ENCODE measurements at places on chromosomes 2 and 18.

- DNase-seq, result no peak
Observed at GRCh38 chr2:98710734-98711133, 20.2 kb downstream of the MGAT4A start.

DNA sequence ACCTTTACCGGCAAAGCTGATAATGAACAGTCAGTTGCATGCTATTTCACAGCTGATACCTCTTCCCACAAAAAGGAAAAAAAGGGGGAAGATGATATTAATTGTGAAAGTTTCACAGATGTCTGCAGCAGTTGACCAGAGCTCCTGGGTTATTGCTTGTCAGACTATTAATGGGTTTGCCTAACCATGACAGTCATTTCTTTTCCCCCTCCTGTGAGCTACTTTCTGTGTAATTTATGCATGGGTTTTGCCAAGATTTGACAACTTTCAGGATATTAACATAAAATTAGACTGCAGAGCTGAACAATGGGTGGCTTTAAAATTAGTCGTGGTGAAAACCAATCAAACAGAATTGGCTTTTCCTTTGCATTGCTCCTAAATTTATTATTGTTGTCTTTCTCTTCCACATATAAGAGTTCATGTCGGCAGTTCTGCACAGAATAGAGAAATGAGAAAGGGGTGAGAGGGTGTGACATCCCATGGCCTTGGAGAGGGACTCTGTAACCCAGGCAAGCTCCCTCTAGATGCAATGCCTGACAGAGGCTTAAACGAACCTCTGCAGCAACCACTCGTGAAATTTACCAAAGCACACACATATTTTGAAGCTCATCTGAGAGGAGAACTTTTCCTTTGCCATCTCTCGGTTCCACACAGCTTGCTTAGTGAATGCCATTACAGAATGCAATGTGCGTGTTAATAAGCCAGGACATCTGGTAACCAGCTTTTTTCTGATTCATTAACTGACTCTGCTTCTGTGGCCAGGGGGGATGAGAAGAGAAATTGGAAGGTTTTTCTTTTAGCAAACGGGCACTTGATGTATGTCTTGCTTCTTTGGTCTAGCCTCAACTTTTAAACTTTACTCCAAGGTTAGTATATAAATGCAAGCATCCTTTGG lies 82.2 kb upstream of the ITGA4 start:
- no peak for DNase-seq

GRCh38 chr2:205273148-205273547 lies 409.2 kb upstream of the NRP2 start:
- DNase-seq, result no peak

GRCh38 chr2:199459286-199460100 lies 1.8 kb upstream of the SATB2 start:
- DNase-seq, result peak; percentile 95

DNA sequence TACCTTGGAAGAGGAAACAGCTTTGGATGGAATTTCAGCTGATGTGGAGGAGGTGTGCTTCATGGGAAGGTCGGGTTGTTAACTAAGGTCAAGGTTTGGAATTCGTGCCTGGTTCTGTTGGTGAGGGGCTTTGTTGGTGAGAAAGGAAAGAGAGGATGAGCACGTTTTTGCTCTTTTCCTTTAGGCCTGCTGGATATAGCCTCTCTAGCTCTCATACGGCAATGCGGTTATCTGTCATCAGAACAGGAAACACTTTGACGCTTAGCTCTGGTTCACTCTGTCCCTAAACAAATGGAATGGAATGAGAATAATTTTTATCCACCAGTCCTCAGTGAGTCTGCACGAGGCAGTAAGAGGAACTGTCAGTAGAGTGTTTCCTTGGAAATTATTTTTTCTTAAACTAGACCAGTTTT lies 169.7 kb upstream of the NOSTRIN start:
- no peak for DNase-seq

- no peak for DNase-seq
Observed at GRCh38 chr2:30801821-30802455, 5.3 kb downstream of the CAPN13 start.

DNA sequence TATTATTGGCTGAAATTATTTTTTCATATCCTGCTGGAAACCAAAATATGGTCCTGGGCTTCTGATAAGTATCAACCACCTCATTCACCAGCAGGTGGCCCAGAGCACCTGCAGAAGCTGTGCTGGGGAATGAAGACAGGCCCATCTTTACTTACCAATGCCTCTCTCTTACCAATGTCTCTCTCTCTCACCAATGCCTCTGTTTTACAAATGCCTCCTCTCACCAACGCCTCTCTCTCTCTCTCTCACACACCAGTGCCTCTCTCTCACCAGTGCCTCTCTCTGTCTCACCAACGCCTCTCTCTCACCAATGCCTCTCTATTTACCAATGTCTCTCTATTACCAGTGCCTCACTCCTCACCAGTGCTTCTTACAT lies 2.3 kb upstream of the MAL start:
- no peak for DNase-seq

DNA sequence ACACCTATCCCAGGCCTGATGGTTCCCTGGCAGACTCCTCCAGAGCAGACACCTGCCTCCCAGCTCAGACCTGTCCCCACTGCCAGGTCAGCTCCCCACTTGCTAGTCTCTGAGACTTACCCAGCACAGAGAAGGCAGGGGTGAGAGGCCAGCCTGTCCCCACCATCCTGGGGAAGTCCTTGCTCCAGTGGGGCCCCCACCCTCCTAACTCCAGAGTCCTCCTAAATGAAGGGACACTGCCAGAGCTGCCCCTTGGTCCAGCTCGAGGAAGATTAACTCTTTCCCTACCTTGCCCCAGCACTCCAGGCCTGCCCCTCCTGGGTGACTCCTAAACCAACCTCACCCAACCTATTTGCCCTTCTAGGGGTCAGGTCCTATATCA lies 30.4 kb upstream of the TNS1 start:
- DNase-seq, result peak; percentile 38

DNA sequence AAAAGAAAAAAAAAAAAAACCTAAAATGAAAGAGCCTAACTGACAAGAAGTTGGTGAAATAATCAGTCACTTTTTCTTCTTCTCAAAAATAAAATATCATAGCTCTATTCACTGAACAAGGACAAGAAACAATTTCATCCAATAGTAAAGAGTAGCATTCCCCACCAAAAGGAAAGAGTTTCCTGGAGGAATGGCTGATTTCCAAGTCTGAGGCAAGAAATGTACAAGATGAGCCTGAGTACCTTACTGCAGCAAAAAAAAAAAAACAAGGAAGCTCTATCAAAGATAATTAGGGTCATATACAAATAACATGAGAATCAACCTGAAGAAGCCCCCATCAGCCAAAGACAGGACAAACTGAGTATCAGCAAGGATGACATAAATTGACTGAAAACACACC lies 11.5 kb downstream of the ROCK1 start:
- no peak for DNase-seq

GRCh38 chr2:24828238-24828996 lies 35.2 kb downstream of the CENPO start:
- no peak for DNase-seq

DNA sequence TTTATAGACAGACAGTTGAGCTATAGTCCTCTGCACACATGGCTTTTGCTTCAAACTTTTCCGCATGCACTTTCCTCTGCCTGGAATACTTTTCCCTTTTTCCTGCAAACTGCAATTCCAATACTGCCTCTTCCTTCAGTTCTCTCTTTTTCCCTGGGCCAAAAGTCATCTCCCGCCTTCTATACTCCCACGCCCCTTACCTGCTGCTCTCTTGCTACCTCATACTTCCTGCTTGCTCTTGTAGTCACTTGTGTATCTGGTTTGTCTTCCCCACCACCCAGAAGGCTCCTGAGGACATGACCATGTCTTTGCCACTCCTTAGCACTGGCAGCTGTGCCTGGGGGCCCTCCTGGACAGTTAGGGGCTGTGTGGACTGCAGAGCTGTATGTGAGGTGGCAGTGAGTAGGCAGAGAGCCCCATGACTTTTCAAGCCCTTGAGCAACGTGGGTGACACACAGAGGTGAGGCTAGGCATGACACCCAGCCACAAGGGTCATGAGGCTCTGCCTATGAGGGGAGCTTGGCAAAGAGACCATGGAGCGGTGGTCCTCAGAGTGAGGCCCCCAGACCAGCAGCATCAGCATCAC lies 23.2 kb downstream of the SPEG start:
- DNase-seq, result no peak

GRCh38 chr18:46939998-46940571 lies 22.7 kb downstream of the KATNAL2 start:
- no peak for DNase-seq

GRCh38 chr2:97740590-97741182 lies 27.3 kb downstream of the ZAP70 start:
- DNase-seq, result peak; percentile 73

GRCh38 chr2:118994778-118995177 lies 52.8 kb downstream of the MARCO start:
- no peak for DNase-seq

DNA sequence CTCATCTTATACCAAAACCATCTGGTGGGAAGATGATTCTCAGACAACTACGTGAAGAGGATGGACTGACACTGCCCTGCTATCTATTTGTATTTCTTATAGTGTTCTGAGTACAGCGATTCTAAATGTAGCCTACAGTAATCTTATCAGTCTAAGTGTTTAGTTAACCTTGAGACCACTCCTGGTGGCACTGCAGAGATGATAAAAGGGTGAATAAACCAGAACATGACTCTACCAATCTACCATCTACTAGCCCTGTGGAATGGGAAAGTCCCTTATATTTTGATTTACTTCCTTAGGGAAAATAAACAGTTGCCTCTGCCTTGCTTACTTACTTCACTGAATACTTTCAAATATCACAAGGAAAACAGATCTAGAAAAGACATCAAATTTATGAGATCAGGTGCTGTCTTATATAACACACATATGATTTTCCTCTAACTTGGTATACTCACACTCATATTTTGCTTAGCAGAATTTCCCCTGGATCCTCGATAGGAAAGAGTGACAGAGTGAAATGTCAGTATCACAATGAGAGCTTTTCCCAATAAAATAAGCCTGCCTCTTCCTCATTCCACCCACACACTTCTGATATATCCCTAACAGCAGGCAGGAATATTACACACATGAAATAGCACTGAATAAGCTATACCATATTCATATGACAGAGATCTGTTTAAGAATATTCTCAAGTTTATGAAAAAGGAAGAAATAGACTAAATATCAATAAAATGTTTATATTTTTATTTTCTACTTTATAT lies 58.6 kb upstream of the MTIF2 start:
- no peak for DNase-seq

- DNase-seq, result no peak
Observed at GRCh38 chr2:59440491-59440890, 1113.0 kb downstream of the BCL11A start.

- no peak for DNase-seq
Observed at GRCh38 chr2:118371515-118371914, 283.2 kb downstream of the INSIG2 start.

DNA sequence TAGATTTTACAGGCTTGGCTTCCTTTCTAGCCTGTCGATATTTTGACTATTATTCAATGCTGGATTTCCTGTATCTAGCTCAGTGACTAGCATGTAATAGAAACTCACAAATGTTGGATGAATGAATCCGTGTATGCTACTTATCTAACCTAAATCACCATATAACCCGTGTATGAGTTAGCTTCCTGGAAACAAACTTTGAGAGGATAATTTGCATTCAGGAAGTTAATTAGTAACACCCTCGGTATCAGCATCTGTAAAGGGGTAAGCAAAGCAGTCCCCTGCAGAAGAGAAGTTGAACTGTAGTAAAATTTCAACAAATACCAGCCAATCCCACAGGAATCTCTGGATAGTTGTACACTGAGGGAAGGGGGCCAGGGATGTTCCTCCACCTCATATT lies 269.4 kb upstream of the LRATD1 start:
- no peak for DNase-seq

DNA sequence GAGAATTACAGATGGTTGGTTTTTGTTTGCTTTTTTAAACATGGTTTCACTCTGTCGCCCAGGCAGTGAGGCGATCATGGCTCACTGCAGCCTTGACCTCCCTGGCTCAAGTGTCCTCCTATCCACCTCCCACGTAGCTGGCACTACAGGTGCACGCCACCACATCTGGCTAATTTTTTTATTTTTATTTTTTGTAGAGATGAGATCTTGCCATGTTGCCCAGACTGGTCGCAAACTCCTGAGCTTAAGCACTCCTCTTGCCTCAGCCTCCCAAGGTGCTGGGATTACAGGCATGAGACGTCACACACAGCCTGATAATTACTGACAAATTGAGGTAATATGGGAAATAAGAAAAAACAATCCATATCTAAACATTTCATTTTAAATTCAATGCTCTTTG lies 110.5 kb upstream of the ZSWIM2 start:
- peak; percentile 44 for DNase-seq

DNA sequence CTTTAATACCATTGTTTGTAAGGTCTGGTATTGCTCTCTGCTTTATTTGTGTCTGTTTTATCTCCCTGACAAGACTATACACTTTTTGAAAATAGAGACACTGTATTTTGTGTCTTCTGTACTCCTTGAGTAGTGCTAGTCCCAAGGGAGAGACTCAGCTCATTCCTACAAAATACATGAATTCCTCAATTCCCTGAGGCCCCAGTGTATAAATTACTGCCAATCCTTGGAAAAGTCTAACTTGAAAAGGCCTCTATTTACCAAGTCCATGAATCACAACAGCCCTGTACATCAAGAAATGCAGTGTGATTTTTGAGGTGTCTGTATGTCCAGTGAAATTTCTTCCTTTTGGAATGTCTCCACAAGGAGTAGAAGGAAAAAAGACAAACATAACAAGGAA lies 34.9 kb upstream of the NEDD4L start:
- DNase-seq, result no peak

DNA sequence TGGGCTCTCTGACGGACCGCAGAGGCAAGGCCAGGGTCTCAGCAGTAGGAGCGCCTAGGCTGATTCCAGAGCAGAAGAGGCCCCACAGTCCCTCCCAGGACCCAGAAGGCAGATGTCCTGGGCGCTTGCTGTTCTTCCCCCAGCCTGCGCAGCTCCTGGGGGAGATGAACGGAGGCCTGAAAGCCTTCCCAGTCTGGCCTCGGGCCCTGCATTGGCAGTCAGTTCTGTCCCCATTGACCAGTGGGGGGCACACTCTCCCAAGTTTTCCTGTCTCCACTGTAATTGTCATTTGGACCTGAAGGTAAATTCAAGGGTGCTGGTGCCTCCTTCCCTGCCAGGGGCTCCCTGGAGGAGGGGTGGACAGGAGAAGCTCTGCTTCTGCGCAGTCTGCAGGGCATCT lies 345.7 kb downstream of the CYP26B1 start:
- no peak for DNase-seq

DNA sequence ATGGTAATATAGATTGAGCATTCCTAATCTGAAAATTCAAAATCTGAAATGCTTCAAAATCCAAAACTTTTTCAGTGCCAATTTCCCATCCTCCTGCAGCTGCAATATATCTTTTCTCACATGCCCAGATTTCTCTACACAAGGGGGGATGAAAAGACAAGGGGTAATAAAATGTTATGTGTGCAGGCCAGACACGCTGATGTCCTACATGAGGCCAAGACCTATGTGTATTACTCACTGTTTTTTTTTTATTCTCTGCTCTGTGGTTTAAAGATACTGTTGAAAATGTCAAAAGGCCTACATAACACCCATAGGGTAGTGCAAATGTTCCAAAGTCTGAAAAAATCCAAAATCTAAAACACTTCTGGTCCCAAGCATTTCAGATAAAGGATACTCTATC lies 41.2 kb upstream of the CWC22 start:
- no peak for DNase-seq

- no peak for DNase-seq
Observed at GRCh38 chr18:2847317-2848246, 776 bp downstream of the EMILIN2 start.
